NCI-H748 treated with DMSO at 0.1 percent for 48 hours (cell line): ENCODE measurements at places on chromosomes 1 and 21.

- no peak for DNase-seq
These were observed 7.4 kb downstream of the IFFO2 start for GRCh38 chr1:18948913-18949685.

- no peak for DNase-seq
These were observed 71.4 kb upstream of the GCLM start for GRCh38 chr1:93980320-93981273.

DNA sequence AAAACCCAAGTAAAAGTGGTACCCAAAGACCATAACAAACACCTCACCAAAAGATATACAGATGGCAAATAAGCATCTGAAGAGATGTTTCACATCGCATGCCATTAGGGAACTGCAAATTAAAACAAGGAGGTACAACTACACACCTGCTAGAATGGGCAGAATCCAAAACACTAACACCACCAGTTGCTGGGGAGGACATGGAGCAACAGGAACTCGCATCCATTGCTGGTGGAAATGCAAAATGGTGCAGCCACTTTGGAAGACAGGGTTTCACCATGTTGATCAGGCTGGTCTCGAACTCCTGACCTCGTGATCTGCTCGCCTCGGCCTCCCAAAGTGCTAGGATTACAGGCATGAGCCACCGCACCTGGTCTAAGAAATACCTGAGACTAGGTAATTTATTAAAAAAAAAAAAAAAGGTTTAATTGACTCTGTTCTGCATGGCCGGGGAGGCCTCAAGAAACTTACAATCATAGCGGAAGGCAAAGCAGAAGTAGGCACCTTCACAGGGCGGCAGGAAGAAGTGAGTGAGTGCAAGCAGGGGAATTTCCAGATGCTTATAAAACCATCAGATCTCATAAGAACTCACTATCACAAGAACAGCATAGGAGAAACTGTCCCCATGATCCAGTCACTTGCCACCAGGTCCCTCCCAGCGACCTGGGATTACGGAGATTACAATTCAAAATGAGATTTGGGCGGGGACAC, 30.2 kb upstream of the PRSS38 start:
- no peak for DNase-seq

GRCh38 chr1:189939967-189940366, 537.7 kb downstream of the BRINP3 start:
- no peak for DNase-seq

DNA sequence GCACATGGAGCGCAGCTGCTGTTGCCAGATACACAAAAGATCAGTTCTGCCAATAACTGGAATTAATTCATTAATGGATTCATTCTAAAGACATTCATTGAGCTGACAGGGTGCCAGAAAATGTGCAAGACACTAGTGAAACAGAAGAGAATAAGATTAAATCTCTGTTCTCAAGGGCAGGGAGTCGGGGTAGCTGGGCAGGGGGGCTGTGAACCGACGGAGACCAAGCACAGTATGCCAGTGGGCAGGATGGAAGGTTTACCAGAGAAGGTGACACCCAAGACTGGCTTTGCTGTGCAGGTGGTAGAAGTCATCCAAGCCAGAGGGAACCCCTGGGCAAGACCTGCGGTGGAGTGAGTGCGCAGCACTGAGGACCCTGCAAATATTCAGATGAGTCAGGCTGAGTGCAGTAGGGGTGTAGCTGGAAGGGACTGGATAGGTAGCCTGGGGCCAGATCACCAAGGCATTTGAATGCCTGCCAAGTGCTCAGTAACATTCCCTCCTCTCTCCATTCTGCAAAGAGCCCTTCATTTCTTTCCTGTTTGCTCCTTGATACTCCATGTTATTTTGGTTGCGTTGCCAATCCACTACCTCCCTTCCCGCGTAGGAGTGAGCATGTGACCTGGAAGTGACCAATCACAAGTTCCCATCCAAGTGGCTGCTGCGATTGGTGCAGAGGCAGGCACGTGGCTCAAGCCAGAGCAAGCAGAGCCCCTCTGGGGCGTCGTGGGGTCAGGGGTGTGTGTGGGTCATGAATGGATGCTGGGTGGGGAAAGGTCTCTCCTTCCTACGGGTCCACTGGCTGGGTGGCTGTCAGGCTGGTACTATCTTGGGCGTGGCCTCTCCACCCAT, 413.1 kb downstream of the PTPRU start:
- DNase-seq = no peak

DNA sequence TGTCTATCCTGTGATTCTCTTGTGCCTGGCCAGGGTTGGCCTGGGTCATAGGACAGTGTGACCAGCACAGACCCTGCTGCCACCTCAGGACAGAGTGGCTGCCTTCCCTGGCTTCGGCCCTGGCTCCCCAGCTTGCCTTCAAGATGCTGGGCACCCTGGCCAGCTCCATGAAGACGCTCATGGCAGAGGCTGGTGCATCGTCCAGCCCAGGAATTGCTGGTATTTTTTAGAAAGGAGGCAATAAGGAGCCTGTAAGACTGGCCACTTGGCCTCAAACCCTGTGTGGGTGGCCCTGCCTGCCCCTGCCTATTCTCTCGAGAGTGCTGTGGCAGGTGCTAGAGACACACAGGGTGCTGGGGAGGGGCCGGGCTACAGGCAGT, 70.4 kb upstream of the ACTRT2 start:
- no peak for DNase-seq

DNA sequence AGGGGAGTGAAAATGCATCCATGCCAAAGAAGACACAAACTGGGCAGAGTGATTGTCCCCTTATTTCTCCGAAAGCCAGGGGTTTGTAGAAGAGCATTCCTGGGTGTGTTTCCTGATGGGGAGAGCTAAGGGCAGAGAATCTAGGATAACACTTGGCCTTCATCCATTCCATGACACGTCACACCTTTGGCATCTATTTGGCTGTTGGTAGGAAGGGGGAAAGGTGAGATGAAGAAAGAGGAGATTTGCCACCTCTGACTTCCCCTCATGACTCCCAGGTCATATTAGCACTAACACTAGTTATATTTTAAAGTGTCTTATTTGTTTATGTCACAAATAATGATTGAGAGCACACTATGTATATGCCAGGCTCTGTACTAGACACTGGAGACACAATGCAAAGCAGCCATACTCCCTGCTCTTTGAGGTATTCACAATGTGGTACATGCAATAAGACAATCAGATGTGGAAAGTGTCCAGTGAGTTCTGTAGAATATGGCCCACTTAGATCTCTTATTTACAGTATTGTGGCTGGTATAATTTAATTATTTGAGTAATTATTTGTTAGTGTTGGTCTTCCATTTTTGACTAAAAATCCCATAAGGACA, 54.5 kb upstream of the GADD45A start:
- DNase-seq = no peak

DNA sequence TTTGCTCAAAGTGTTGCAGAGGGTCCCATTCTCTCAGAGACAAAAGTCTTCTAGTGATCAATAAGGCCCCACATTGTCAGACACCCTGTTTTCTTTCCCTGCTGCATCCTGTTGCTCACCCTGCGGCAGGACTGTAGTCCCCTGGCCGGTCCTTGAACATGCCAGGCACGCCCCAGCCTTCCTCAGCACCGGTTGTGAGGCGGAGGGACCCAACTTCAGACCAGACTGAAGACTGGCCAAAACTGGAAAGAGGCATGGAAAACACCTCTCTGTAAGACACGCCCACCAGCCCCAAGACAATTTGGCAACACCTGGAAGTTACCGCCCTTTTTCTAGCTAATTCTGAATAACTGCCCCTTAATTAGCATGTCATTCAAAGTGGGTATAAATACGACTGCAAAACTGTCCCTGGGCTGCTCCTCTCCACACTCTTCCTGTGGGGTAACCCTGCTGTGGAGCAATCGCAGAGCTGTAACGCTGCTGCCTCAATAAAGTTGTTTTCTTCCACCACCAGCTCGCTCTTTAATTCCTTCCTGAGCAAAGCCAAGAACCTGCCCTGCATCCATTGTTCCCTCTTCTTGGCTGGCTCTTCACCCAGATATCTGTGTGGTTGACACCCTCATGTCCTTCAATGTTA, 23.8 kb downstream of the PLA2G2A start:
- no peak for DNase-seq

- peak; percentile 32 for DNase-seq
These were observed 2.5 kb upstream of the APOBEC4 start for GRCh38 chr1:183655562-183656075.

- no peak for DNase-seq
These were observed 41.9 kb downstream of the CACNA1E start for GRCh38 chr1:181525104-181525721.

GRCh38 chr1:59452026-59452425, 155.1 kb downstream of the FGGY start:
- no peak for DNase-seq

DNA sequence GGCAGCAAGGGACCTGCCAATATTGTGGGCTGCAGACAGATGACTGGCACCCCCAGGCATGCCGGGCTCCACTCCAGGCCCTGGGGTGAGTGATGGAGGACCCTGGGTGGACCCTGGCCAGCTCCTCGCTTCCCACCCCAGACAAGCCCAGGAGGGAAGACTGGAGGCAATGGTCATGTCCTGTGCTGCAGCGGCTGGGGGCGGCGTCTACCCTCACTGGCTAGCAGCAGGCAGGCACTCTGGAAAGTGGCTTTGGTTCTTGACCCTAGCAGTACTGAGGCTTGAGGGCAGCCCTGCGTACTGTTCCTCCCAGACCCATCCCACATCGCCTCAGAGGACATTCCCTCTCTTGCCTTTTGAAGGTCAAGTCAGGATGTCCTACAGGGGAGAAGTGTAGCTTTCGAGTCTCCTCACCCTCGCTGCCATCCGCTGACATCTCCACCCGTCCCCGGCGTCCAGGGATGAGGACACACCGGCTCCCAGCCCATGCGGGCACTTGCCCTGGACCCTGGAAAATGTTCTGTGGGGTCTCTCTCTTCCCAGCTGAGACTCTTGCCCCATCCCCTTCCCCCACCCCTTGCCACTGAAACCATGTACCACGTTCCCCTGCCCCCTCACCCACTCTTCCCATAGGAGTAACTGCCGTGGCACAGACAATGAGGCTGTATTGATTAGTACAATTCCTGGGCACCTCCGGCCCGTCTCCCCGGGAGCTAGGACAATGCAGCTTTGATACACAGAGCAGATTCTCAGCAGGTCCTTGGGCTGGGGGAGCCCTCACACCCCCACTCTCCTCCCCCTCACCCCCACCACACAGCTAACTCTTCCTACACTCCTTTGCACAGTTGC, 15.0 kb downstream of the SLC6A9 start:
- no peak for DNase-seq

- DNase-seq = no peak
These were observed 76.7 kb upstream of the GPR88 start for GRCh38 chr1:100461222-100461621.

DNA sequence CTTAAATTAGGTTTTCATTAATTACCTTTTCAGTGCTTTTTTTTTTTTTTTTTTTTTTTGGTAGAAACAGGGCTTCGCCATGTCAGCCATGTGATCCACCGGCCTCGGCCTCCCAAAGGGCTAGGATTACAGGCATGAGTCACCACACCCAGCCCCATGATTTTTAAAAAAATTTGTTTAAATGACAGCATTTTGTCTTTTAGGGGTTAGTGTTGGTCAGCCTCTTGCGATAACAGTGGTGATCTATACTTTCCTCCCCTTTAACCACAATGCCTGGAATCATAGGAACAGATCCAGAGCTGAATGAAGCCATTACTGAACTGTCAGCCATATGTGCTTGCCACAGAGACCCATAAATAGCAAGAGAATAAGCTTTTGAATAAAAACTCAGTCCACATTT, 73.9 kb downstream of the CACHD1 start:
- no peak for DNase-seq

DNA sequence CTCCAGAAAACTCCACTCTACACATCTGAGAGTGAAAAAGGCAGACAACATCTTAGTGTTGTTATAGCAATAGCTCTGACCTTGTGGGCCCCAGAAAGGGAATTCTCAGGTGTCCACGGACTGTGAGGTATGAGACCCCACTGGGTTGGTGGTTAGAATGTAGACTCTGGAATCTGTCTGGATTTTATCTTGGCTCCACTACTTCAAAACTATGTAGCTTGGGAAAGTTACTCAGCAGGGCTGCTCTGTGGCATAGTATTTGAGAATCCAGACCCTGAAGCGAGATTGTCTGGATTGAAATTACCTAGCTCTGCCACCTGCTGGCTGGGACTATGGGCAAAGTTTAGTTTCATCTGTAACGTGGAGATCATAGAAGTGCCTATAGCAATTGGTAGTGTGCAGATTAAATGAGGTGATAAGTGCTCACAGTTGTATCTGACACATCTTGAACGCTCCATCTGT, 25.8 kb downstream of the PRDM2 start:
- DNase-seq = no peak

DNA sequence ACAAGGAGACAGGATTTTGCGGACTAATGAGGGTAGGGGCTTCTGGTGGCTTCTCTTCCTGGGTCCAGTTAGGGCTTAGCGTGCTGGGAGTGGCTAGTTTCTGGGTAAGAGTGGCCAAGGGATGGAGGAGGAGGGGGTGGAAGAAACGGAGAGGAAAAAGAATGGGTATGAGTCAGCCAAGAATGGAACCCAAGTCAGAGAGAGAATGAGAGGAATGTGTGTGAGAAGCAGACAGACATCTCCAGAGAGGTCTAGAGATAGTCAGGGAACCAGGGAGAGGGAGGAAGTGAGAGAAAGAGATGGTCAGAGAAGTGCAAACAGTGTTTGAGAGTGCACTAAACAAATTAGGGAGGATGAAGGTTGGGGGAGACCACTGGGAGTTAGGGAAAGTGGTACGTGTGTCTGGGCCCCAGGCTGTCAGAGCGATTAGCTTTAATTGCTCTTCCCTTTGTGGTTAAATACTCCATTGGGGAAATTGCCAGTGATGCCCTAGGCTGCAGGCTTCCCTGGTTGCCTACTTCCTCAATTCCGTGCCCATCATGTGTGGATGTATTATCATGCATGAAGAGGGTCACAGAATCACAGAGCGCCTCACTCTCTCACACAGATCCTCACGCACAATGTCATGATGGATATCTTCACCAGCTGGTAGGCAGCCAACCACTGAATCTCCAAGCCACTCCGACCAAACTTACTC, 1.4 kb downstream of the PEA15 start:
- peak; percentile 27 for DNase-seq

- DNase-seq = no peak
These were observed 22.3 kb downstream of the XCL2 start for GRCh38 chr1:168521401-168522000.

GRCh38 chr1:38733761-38734160, 125.8 kb downstream of the RRAGC start:
- DNase-seq = no peak

GRCh38 chr1:190436615-190437014, 41.0 kb downstream of the BRINP3 start:
- DNase-seq = no peak

DNA sequence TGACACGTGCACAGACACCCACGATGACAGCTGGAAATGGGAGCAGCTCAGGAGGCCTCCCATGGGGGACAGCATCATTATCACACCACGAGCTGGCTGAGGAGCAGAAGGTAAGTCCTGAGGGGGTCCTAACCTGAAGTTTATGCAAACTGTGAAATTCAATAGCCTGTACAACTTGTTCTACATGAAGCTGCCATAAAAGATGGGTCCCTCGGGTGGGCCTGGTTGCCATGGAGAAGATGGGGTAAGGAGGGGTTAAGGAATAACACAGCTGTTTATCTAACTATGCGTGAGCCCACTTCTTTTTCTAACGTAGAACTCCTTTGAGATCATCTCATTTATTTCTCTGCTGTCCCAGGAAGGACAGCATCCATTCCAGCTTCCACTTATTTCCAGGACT, 163.4 kb upstream of the CD34 start:
- no peak for DNase-seq

GRCh38 chr21:19198801-19199200, 795.2 kb upstream of the TMPRSS15 start:
- no peak for DNase-seq

GRCh38 chr1:1334835-1335234, 3.8 kb downstream of the TAS1R3 start:
- no peak for DNase-seq
